T-helper 2 cell treated with Interferon-gamma antibody and Interleukin-4, amounts not matched to agents 5 μg/mL and 100 μg/mL, for 36 hours (primary cell): ENCODE measurements at places on chromosomes 13 and 19.
A peak's percentile ranks its signal among the peaks of the same experiment; 100 is the strongest.

DNA sequence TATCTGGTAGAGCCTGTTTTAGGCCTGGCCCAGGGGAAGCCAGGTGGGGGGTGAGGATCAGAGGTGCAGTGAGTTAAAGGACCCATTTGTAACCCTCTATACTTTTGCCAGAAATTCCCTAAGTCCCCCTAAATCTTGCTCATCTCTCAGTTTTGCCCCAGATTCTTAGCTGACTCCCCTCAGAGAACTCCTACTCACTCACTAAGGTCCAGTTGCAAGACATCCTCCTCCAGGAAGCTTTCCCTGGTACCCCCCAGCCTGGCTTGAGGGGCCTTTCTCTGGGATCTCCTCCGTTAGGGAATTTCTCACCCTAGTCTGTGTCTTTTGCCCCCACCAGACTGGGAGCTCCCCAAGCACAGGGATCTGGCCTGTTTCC, 1.9 kb downstream of the TSKS start:
- no peak for DNase-seq

DNA sequence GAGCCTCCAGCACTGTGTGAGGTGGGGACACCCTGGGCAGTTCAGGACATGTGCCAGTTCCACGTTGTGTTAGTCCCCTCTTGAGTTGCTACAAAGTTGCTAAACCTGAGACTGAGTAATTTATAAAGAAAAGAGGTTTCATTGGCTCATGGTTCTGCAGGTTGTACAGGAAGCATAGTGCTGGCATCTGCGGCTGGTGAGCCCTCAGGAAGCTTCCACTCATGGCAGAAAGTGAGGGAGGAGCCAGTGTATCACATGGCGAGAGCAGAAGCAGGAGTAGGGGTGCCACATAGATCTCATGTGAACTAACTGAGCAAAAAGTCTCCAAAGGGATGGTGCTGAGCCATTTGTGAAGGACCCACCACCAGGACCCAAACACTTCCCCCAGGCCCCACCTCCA, 33.2 kb downstream of the TRPM4 start:
- no peak for DNase-seq

DNA sequence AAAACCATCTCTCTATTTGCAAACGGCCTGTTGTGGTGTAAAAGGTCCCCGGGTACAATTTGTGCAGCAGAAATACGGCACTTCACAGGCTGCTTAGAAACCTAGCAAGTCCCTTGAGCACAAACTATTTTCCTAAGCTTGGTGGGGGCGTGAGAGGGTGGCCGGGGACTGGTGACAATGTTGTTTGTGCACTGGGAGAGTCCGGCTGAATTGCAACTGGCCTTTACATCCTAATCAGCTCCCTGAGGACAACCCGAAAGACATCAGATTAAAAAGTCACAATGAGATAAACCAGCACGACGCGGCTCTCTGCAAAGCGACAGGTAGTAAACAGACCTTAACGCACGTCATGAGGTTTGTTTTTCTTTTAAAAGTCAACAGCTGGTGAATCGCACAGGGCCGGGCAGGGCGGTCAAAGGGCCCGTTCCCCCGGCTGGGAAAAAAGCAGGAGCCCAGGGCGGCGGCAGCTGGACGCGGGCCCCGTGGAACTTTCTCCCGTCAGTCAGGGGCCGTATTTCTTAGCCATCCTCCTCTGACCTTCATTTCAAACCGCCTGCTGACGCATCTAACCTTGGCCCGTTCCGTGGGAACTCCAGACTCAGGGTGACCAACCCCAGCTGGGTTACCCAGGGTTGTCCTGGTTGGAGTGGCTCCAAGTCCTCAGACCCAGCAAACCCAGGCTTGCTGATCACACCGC, 112.3 kb downstream of the GADD45B start:
- DNase-seq = no peak

- DNase-seq = no peak
Observed at GRCh38 chr13:26486550-26486949, 70.9 kb upstream of the WASF3 start.

- DNase-seq = no peak
Observed at GRCh38 chr19:45645068-45645630, 6.0 kb upstream of the EML2 start.

GRCh38 chr13:98909016-98909415, 68.8 kb downstream of the DOCK9 start:
- DNase-seq = peak; percentile 14

DNA sequence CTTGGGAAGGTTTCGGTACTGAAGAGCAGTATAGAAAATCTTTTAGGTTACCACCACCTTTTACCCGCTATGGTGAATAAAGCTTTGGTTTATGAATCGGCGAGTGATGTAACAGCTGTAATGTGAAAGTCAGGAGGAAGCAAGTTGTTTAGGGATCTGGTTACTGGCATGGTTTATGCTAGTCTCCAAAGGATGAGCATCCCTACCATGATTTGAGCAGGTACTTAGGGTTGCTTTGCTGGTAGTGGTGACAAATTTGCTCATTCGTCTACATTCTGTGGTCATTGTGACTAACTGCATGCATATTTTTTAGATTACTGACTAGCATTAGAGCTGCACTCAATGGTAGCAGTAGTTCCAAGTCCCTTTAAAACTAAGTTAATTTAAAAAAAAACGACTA, 104.1 kb downstream of the FRY start:
- no peak for DNase-seq

- DNase-seq = no peak
Observed at GRCh38 chr13:36839981-36840380, 21.0 kb downstream of the RFXAP start.

DNA sequence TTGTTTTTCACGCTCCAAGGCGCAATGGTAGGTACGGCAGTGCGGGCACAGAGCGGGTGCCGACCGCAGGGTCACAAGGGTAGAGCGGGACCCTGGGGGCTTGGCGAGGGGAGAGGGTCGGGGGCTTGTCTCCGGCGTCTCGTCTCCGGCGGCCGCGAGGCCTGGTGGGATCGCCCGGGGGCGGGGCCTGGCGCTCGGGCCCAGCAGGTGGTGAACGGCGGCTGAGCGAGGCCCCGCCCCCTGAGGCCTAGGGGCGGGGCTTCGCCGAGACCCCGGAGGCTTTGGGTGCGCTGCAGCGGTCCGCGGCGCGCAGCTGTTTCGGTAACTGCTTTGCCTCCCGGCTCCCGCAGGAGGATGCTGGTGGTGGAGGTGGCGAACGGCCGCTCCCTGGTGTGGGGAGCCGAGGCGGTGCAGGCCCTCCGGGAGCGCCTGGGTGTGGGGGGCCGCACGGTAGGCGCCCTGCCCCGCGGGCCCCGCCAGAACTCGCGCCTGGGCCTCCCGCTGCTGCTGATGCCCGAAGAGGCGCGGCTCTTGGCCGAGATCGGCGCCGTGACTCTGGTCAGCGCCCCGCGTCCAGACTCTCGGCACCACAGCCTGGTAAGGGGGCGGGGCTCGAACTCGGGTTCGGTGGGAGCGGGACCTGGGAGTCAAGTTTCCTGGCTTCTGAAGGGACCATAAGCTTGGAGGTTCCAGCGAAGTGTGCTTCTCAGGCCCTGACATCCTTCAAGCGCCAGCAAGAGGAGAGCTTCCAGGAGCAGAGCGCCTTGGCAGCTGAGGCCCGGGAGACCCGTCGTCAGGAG, at the start of gene TSEN34:
TSEN34 (plus strand) TSS at position 298 of the 800 bp plus-strand sequence; CDS start at position 355, 57 bp downstream.
- DNase-seq = peak; percentile 90

- DNase-seq = no peak
Observed at GRCh38 chr13:104522235-104523072, 1456.2 kb upstream of the SLC10A2 start.

DNA sequence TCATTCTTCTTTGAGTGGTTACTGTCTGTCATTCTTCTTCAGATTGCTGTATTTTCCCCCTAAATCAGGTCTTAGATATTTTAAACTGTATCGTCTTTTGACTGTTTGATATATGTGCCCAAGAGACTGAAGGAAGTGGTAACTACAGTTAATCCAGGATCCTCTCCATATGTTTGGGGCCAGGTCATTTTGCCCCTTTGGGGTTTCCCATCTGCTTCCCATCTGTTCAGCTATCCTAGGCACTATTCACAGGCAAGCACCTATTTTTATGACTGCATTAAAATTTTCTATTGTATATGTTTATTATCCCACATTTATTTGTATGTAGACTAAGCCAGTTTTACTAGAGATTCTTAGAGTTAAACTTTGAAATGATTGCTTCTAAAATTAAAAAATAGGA, 244.2 kb downstream of the PCCA start:
- no peak for DNase-seq

DNA sequence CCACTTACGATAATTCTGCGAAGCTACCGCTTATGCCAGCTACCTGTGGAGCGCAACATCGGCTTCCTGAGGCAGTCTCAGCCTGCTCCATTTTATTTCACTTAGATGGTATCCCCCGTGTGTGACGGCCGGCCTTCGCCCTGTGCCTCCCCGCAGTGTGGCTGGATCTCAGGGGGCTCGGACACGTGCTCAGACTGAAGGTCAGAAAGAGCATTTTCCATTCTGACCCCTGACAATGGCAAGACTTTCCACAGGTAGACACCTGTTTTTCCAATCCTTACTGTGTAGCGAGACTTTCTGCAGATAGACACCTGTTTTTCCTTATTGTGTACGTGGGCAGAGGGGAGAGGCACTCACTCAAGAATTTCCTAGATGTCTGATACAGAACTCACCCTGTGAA, 52.7 kb downstream of the ATP11A start:
- no peak for DNase-seq

DNA sequence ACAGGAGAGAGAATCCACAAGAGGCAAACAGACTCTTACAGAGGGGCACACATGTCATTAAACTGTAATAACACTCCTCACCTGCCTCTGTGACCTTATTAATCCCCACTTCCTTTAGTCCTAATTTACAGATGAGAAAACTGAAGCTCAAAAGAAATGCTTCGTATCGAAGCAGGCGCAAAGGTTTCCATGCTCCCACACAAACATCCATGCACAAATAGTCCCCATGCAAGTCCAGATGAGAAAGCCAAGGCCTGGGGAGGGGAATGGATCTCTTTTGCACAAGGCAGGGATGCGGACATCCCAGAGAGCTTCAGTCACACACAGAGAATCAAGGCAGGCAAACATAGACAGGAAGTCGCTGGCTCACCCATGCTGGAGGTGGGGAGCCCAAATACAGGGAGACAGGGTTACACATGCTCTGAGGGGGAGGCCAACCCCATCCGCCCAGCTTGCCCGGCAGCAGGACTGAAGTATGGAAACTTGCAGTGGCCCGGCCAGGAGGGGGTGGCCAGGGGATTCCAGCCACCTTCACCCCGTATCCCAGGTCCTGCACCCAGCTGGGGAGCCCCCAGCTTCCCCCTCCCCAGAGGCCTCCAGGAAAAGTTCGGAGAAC, 468 bp downstream of the S1PR5 start:
- no peak for DNase-seq

DNA sequence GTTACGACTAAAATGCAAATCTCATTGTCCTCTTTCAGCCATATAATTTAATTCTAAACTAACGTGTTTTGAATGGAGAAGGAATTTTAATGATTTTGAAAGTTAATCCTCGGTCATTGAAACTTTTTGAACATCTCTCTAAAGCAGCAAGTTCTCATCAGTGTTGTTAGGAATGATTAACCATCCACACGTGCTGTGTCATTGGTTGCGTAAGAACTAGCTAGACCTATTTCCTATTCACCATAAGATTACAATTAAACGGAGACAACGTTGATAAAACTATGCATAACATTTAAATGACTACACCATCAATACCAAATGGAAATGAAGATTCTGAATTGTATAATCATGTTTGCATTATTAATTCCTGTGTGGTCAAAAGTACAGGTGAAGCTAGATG, 155.6 kb upstream of the IRS2 start:
- no peak for DNase-seq

GRCh38 chr19:42078058-42078457, 2.1 kb downstream of the ZNF574 start:
- DNase-seq = no peak

- DNase-seq = no peak
Observed at GRCh38 chr13:40794414-40795368, 5.3 kb downstream of the SLC25A15 start.

GRCh38 chr13:85419611-85420010, 379.6 kb downstream of the SLITRK6 start:
- no peak for DNase-seq

- no peak for DNase-seq
Observed at GRCh38 chr13:57624565-57625435, 6.7 kb upstream of the PCDH17 start.

- no peak for DNase-seq
Observed at GRCh38 chr13:22235285-22235949, 564.5 kb downstream of the FGF9 start.

- DNase-seq = no peak
Observed at GRCh38 chr13:113855931-113856715, 7.8 kb downstream of the GAS6 start.

DNA sequence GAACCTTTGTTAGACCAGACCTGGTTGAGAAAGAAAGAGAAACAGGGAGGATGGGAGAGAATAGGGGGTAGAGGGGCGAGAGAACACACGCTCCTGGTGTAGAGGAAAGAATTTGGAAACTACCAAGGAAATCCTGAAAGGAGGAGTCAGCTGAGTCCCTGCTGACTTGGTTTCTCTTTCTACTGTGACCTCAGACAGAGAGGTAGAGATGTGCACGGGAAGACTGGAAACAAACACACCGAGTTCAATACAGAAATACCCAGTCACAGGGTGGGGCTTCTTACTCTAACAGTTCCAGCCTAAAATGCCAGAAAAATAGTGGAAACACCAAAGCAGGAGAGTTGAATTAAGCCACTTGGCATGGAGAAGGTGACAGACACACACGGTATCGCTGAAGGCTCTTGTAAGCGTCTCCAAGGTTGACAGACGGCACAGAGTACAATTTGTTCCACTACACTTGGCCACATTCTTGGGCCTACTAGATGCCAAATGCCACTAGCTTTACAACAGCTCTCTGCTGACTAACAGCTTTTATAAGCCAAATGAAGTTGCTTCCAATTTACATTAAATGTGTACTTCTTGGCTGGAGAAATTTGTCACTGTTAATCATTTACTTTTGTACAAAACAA, 28.1 kb downstream of the LATS2 start:
- DNase-seq = no peak

GRCh38 chr19:34493038-34493648, 11.6 kb downstream of the WTIP start:
- no peak for DNase-seq

GRCh38 chr13:45353895-45354294, 12.9 kb upstream of the TPT1 start:
- DNase-seq = no peak

GRCh38 chr13:24827799-24828198, 63.8 kb downstream of the RNF17 start:
- no peak for DNase-seq

DNA sequence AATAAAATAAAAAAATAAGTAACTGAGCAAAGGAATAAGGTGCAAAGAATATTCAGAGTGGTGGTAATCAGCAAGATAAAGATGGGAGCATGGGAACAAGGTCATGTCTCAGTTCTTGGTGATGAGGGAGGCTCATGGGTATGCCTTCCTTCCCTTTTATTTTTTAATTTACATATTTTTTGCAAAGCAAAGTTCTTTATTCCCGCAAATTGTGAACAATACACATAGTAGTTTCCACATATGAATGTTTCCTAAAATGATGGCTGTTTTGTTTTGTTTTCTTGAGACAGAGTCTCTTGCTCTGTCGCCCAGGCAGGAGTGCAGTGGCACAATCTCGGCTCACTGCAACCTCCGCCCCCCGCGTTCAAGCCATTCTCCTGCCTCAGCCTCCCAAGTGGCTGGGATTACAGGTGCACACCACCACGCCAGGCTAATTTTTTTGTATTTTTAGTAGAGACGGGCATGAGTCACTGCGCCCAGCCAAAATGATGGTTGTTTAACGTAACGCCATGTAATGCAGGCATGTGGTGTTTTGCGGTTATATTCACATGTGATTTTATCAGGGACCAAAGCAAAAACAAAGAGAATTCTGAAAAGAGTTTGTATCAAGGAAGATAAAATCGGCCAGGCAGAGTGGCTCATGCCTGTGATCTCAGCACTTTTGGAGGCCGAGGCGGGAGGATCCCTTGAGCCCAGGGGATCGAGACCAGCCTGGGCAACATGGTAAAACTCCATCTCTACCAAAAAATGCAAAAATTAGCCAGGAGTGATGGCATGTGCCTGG, 4.5 kb upstream of the ADGRE2 start:
- no peak for DNase-seq
